Anterior cingulate cortex (tissue), 58 donors: ENCODE measurements at places on chromosomes 16 and 17.

DNA sequence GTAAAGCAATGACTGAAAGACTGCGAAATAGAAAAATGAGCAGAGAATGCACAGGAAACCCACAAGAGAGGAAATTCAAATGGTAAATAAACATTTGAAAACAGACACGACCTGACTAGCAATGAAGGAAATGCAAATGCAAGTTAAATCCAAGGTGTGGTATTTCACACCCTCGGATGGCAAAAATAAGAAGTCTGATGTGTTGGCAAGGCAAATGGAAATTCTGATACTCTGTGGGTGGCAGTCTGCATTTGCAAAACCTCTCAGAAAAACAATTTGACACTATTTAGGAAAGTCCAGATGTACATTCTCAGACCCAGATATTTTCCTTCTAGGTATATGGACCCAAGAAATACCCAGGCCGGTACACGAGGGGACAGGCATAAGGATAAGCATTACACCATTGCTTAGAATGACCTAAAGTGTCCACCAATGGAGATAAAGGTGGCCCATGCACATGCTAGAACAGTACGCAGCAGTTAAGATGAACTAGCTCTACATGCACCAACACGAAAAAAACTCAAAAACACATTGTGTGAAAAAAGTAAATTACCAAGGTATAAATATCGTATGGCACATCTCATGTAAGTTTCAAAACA lies 116.7 kb downstream of the GAS7 start:
- no peak for DNase-seq

- DNase-seq = no peak
Observed at GRCh38 chr16:64147941-64148340, 973.9 kb downstream of the CDH11 start.

GRCh38 chr17:29113334-29113733 lies 66.9 kb downstream of the MYO18A start:
- DNase-seq = no peak

DNA sequence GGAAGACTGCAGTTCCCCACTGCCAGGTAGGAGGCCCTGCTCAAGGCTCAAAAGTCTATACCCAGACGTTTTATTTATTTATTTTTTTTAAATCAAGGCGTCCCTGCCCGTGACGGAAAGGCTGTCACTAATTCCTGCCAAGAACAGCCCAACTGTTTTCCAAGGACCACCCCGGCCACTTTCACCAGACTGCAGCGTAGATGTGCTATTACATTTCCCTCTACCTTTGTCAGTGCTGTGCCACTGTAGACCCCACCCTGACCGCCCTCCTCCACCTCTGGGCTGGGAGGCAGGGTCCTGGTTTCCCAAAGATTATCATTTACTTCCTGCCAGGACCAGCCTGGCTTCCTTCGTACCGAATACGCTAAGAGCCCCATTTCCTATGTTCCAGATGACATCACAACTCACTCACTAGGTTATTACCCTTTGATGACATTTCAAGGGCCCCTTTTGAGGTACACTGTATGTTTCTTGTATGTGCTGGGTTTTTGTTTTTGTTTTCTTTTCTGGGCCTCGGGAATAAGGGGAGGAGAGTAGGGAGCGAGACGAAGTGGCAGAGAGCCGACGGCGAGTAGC lies 6.3 kb upstream of the RNF227 start:
- no peak for DNase-seq

DNA sequence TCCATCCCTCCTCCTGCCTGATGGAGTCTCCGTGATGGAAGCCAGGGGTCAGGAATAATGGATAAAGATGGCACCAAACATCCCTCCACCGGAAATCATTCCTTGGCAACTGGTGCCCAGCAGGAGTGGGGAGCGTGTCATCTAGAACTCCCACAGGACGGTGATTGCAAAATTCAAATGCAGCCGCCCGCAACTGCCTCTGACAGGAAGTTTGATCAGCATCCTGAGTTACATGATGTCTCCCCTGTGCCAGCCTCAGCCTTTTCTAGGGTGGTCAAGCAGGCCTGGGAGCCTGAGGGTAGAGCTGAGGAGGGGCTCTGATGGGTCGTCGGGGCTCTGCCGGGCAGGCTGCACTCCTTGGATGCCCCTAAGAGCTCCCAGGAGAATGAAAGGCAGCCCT lies 52.8 kb downstream of the GSG1L start:
- no peak for DNase-seq

- no peak for DNase-seq
Observed at GRCh38 chr16:30533748-30534367, 800 bp downstream of the ZNF747 start.

GRCh38 chr16:85459529-85460251 lies 153.4 kb upstream of the GSE1 start:
- no peak for DNase-seq

DNA sequence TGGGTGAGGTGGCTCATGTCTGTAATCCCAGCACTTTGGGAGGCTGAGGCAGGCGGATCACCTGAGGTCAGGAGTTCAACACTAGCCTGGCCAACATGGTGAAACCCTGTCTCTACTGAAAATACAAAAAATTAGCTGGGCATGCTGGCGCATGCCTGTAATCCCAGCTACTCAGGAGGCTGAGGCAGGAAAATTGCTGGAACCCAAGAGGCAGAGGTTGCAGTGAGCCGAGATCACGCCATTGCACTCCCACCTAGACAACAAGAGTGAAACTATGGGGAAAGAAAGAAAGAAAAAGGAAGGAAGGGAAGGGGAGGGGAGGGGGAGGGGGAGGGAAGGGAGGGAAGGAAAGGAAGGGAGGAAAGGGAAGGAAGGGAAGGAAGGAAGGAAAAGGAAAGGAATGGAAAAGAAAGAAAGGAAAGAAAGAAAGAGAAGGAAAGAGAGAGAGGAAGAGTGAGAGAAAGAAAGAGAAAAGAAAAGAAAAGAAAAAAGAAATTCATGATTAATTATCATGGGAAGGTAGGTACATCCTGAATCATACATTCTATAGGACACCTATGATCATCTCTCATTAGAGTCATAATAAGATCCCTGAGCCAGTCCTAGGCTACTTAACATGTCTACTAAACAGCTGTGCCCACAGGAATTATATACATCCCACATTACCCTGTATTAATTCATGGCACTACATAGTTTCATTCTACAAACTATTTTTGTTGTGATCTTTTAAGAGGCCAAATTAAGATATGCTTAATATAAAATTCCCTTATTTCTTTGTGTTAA lies 40.9 kb downstream of the CREBBP start:
- DNase-seq = no peak
